ENCODE measurements at places on chromosomes 5 and 9. TPM values are rescaled to one million over a fixed set of nuclear protein-coding genes. Genes with fewer than 3 reads are reported as not detected.

Gene SPINK1
- not detected for total RNA-seq

Gene OXCT1
- 111 TPM for total RNA-seq

Gene SKP1
- total RNA-seq, result 280 TPM

Gene CCDC171
- total RNA-seq, result 1.8 TPM

Gene SPINK4
- not detected for total RNA-seq

Gene GABBR2
- total RNA-seq, result not detected

Gene HAUS6
- 32.1 TPM for total RNA-seq

Gene SLC30A5
- 67.0 TPM for total RNA-seq

DNA sequence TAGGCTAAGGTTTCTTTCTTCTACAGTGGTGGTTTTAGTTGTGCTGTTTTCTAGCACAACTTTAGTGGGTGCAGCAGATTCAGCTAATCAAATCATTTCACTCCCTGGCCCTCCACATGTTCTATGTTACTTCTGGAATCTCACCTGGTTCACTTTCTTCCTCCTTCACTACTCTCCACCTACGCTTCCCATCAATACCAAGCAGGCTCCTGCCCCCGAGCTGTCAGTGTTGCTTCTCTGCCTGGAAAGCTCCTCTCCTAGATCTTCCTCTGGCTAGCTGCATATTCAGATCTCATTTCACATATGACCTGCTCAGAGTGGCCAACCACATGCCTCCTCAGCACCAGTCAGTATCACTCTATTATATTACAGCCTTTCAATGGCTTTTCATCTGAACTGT lies 19.6 kb upstream of the GABRB2 start:
- no peak overlapping the region for H3K27ac ChIP-seq
- no peaks in the 10 kb centered on the region for H3K27me3 ChIP-seq

GRCh38 chr9:1007312-1007711 lies 30.9 kb downstream of the DMRT3 start:
- DNase-seq, result no peak
- no peaks in the 10 kb centered on the region for H3K36me3 ChIP-seq
- H3K27ac ChIP-seq, result no peak overlapping the region
- H3K4me1 ChIP-seq, result no peaks in the 10 kb centered on the region
- H3K27me3 ChIP-seq, result no peaks in the 10 kb centered on the region
- H3K4me3 ChIP-seq, result no peak overlapping the region

DNA sequence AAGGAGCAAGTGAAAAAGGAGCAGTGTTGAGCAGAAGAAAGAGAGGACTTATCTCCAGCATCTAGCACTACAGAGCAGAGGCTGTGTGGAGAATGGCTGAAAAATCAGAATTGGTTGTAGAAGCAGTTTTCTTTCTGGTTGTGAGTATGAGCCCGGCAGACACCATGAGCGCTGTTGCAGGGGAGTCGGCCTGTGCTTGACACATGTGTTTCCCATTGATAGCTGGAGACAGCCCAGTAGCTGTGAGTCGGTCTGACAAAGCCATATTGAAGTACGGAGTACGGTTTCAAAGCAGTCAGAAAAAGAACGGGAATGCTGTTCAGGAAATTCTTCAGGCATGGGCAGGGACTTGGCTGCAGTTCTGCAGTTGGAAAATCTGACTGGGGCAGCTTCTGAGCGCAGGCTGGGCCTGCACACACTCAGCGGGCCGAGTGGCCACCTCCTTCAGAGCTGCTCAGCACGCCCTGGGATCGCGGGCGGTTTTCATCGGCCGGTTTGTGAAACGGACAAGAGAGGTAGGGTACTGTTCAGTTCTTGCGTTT lies at the start of gene SGCD:
Gene SGCD (plus strand): TSS at position 447 of the 542 bp plus-strand sequence.
- H3K27me3 ChIP-seq, result no peaks in the 10 kb centered on the region
- no peak within 1 kb of the TSS for H3K27ac ChIP-seq
- no peaks in the 10 kb centered on the region for H3K36me3 ChIP-seq
- DNase-seq, result no peak
- H3K4me1 ChIP-seq, result no peaks in the 10 kb centered on the region

- H3K27me3 ChIP-seq, result no peaks in the 10 kb centered on the region
- no peak for DNase-seq
- no peak overlapping the region for H3K27ac ChIP-seq
- peaks cover 15% of the 10 kb centered on the region for H3K4me1 ChIP-seq
- H3K4me3 ChIP-seq, result no peak overlapping the region
- H3K36me3 ChIP-seq, result no peaks in the 10 kb centered on the region
Measured at GRCh38 chr9:4550777-4551484, 60.7 kb downstream of the SLC1A1 start.

- H3K36me3 ChIP-seq, result no peaks in the 10 kb centered on the region
- no peaks in the 10 kb centered on the region for H3K27me3 ChIP-seq
- H3K4me3 ChIP-seq, result no peak overlapping the region
- no peak for DNase-seq
Measured at GRCh38 chr5:137834498-137835049, 33.1 kb upstream of the MYOT start.

- no peaks in the 10 kb centered on the region for H3K4me1 ChIP-seq
- no peak for DNase-seq
- no peak overlapping the region for H3K27ac ChIP-seq
Measured at GRCh38 chr5:152270096-152270495, 135.0 kb downstream of the NMUR2 start.

DNA sequence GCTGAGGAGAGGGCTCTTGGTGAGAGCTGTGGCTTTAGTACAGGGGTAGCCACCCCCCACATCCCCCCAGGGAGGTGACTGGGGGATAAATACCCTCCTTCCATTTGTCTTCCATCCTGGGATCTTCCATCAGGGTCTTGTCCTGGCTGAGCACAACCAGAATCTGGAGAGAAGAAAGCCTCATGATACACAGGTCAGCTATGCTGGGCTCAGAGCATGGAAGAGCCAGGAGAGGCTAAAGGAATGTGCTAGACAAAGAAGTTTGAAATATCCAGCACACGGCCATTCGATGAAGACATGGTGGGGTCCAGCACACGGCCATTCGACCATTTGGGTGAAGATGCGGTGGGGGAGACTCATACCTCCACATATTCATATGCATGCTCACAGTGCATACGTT lies 30.0 kb downstream of the ROPN1L start:
- no peak for DNase-seq
- H3K27ac ChIP-seq, result no peak overlapping the region
- H3K4me3 ChIP-seq, result no peak overlapping the region

DNA sequence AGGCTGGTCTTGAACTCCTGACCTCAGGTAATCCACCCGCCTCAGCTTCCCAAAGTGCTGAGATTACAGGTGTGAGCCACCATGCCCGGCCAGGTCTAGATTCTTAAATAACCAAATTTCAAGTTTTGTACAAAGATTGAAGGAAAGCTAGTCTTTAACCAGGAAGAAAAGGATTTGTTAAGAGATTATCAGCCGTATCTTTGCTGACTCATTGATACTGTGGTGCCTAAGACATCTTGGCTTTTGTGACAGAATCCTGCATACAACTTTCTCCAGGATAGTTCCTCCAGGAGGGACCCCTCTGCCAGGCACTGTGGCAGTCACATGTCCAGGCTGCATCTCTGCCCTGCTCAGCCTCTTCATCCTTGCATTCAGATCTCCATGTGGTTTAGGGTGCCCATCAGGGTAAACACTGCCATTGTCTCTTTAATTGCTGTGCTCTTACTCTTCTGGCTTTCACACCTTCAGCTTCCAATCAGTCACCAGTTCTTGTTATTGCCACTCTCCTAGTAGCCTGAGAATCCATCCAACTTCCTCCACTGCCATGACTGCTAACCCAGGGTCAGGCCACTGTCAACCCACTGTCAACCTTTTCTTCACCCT lies 10.0 kb downstream of the MAP3K1 start:
- H3K4me3 ChIP-seq, result no peak overlapping the region
- H3K27me3 ChIP-seq, result no peaks in the 10 kb centered on the region
- H3K4me1 ChIP-seq, result peaks cover 80% of the 10 kb centered on the region

DNA sequence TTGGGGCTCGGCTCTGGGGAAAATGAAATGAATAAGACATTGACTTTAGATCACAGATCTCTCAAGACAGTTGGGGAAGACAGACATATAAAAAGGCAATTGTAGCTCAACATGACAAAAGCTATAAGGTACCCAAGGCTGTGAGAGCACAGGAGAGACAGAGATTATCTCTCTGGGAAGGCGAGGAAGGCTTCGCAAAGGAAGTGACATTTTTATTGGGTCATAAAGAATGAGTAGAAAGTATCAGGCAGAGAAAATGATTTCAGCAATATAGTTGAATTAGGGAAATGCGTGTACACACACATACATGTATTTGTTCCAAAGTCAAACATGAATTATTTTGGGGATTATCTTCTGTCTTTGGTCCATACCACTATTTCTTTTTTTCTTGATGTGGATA lies 381.8 kb upstream of the ADAMTSL1 start:
- no peaks in the 10 kb centered on the region for H3K27me3 ChIP-seq
- DNase-seq, result no peak
- no peak overlapping the region for H3K4me3 ChIP-seq
- no peaks in the 10 kb centered on the region for H3K36me3 ChIP-seq

- H3K36me3 ChIP-seq, result peaks cover 30% of the 10 kb centered on the region
- H3K27ac ChIP-seq, result no peak overlapping the region
- DNase-seq, result no peak
- H3K4me1 ChIP-seq, result no peaks in the 10 kb centered on the region
- no peak overlapping the region for H3K4me3 ChIP-seq
Measured at GRCh38 chr9:4713849-4714248, 27.2 kb downstream of the AK3 start.

DNA sequence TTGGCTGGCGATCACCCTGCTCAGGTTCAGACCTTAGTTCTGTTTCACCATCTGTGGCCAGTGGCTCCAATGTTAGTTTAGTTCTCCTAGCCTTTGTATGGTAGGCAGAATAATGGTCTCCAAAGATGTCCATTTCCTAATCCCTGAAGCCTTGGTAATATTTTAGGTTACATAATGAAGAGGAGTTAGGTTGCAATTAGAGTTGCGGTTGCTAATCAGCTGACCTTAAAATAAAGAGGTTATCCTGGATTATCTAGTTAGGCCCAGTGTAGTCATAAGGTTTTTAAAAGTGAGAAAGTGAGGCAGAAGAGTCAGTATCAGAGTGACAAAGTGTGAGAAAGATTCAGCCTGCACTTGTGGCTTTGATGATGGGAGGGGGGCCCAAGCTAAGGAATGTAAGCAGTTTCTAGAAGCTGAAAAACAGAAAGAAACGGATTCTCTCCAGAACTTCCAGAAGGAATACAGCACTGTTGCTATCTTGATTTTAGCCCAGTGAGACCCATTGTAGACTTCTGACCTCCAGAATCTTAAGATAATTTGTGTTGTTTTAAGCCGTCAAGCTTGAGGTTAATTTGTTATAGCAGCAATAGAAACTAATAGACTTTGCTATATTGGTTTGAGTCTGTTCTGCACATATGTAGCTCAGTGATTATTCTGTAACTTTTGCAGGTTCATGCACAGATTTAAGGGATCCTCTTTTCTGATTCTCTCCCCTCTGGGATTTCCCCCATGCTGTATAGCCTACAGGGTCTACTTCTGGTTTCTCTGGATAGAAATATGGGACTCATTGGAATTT lies 21.6 kb downstream of the LNPEP start:
- DNase-seq, result no peak
- H3K4me1 ChIP-seq, result peaks cover 71% of the 10 kb centered on the region
- H3K36me3 ChIP-seq, result no peaks in the 10 kb centered on the region
- H3K4me3 ChIP-seq, result peak overlapping the region; percentile 17
- H3K27ac ChIP-seq, result no peak overlapping the region

DNA sequence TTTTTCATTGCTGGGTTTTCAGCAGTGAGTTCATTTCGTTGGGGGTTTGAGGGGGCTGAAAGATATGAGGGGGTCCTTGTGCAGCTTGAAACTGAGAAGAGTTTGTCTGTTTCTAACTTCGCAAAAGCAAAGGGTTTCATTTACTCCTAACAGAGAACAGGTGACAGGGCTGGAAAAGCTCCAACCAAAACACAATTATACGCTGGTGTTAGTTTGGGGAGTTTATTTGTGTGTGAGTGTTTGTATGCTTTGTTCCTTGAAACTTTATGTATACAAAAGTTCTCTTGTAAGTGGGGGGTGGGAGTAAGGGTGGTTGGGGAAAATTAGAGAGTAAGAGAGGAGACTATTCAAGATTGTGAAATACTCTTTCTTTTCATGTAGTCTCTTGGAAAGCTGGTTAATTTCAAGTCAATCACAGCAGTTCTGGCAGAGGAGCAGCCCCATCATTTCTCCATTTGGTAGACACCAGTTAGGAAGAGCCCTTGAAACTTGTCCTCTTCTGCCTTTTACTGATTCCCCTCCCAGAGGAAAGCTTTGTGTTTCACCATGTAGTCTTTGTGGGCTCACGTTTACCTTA lies 881 bp downstream of the TNFAIP8 start:
- H3K36me3 ChIP-seq, result no peaks in the 10 kb centered on the region
- no peaks in the 10 kb centered on the region for H3K27me3 ChIP-seq
- DNase-seq, result no peak

DNA sequence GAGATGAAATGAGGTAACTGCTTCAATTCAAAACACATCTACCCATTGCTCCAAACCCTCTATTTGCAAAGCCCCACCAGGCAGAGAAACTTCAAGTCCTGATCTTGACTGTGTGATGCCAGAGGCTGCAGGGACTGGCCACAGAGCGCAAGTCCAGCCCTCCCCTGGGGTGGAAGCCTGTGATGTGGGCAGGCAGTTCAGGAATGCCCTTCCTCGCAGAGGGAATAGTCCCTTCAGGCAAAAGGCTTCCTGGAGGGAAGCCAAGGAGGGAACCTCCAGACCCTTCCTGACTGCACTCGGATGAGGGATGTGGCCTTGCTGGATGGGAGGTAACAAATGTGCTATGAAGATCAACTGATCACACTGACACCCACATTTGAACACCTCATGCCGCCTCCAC lies 131.2 kb downstream of the SLIT3 start:
- H3K36me3 ChIP-seq, result no peaks in the 10 kb centered on the region
- DNase-seq, result no peak

DNA sequence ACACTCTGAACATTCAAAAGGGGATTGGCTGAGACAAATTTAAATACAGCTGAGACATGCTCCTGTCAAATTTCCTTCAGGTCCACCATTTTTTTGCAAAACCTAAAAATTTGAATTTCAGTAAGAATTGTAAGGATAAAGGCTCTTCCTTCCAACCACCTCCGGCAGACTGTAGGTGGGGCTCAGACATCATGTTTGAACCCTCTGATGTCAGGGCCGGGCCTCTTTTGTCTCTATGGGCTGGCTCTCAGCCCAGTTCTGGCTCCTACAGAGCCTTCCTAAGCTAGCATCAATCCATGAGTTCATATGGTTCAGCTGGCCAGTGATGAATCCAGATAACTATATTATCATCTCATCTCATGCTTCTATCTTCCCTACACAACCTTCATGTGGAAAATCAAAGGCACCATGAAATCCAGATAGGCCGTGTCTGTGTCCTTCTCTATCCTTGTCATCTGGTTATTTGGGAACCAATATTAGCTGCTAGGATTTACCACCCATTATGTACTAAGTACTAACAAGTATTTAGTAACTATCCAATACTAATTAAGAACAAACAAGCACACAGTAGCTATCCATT lies 44.2 kb downstream of the NIPSNAP3B start:
- no peak for DNase-seq
- no peak overlapping the region for H3K27ac ChIP-seq
- H3K4me1 ChIP-seq, result no peaks in the 10 kb centered on the region
- H3K4me3 ChIP-seq, result no peak overlapping the region
